HFF-Myc (cell line): ENCODE measurements at places on chromosomes 7 and 10.

DNA sequence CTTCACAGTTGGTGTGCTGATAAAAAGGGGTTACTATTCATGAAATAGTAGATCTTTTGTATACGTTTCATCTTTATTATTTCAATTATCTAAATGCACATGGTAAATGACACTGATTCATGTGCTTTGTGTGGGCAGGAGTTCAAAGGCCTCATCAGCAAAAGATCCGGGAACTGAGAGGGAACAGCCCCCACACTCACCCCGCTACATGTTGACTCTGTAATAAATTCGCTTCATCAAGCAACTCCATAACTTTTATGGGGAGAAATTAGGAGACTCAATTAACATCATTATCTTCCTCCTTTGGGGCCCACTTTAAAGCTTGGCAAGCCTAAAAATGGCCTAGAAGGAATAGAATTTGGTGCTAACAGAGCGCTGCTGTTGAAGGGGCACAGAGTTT, 250.7 kb upstream of the BMPER start:
- no peak for DNase-seq

- DNase-seq = no peak
These were observed 1249.9 kb upstream of the AUTS2 start for GRCh38 chr7:68348401-68348800.

GRCh38 chr7:9100289-9100688, 666.9 kb downstream of the NXPH1 start:
- no peak for DNase-seq

DNA sequence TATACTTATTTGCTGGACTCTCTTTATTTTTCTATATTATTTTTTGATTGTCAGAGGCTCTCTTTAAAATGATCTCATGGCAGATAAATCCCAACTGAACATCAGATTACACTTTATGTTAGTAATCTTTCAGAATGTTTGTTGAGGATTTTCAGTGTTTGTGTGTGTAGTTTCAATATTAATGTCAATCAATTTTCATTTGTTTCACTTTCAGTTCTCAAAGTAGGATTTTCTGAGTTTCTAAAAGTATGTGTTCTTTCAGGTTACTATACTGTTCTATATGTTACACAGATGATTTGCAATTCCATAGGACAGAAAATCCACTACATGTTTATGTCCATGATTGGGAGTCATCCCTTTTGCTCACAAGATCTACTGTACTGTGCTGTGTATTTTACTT, 311.9 kb upstream of the POT1 start:
- DNase-seq = no peak

GRCh38 chr7:73626814-73627213, 2.5 kb upstream of the MLXIPL start:
- no peak for DNase-seq
